ENCODE measurements at places on chromosomes 4 and X. TPM values are rescaled to one million over a fixed set of nuclear protein-coding genes. Genes with fewer than 3 reads are reported as not detected.

DNA sequence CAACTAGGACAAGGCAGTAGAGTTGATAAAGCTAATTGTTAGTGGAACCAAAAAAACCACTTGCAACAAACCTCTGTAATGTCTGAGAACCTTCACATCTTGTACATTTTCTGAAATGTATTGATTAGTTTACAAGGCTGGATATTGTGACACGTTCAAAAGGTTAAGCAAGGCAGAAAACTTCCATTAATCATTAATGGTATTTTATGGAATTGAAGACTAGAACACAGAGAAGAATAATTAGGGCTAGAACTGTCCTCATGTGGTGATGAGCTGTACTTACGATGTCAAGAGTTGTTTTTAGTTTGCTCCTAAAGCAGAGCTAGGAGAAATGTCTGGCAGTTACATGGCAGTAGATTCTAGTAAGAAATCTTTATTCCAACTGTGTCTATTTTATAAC lies 12.3 kb downstream of the GC start:
- no peaks in the 10 kb centered on the region for H3K27me3 ChIP-seq
- no peak for DNase-seq
- no peaks in the 10 kb centered on the region for H3K36me3 ChIP-seq
- no peak overlapping the region for H3K4me3 ChIP-seq
- no peak overlapping the region for H3K27ac ChIP-seq
- no peaks in the 10 kb centered on the region for H3K4me1 ChIP-seq

DNA sequence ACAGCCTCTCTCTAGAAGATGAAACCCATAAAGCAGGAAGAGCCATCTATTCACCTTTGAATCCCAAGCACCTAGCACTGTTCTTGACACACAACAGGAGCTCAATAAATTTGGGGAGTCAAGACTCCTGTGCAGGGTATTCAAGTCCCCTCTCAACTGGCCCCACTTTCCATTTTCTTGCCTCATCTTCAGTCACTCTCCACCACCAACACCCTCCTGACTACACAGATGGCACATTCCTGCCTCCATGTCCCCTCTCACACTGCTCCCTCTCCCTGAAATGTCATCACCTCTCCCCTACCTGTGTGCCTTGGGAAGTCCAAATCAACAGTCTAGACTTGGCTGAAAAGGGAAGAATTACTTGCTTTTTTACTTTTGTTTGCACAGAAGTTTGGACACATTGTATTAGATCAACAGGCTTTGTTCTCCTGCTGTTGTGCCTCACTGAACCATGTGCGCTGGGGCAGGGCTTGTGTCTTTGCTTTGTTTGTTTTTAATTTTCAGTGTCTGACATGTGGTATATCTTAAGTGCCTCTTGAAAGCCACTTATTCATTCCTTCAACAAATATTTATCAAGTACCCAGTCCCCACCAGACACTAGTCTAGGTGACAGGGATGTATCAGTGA lies 85.1 kb downstream of the APBB2 start:
- no peaks in the 10 kb centered on the region for H3K36me3 ChIP-seq
- H3K27me3 ChIP-seq, result no peaks in the 10 kb centered on the region
- peaks cover 11% of the 10 kb centered on the region for H3K4me1 ChIP-seq
- DNase-seq, result no peak
- no peak overlapping the region for H3K4me3 ChIP-seq
- H3K27ac ChIP-seq, result no peak overlapping the region

GRCh38 chr4:20925176-20925575 lies 224.9 kb downstream of the PACRGL start:
- H3K4me1 ChIP-seq, result no peaks in the 10 kb centered on the region
- DNase-seq, result no peak
- H3K4me3 ChIP-seq, result no peak overlapping the region

GRCh38 chrX:100798484-100799214 lies 21.5 kb upstream of the CSTF2 start:
- no peak for DNase-seq
- no peak overlapping the region for H3K27ac ChIP-seq
- no peak overlapping the region for H3K4me3 ChIP-seq
- H3K36me3 ChIP-seq, result no peaks in the 10 kb centered on the region

- no peaks in the 10 kb centered on the region for H3K4me1 ChIP-seq
- DNase-seq, result no peak
- no peaks in the 10 kb centered on the region for H3K27me3 ChIP-seq
- no peak overlapping the region for H3K4me3 ChIP-seq
- no peak overlapping the region for H3K27ac ChIP-seq
Measured at GRCh38 chr4:123941306-123941705, 544.7 kb downstream of the SPRY1 start.

GRCh38 chr4:185470501-185471195 lies 885 bp downstream of the CCDC110 start:
- DNase-seq, result no peak
- peaks cover 3% of the 10 kb centered on the region for H3K27me3 ChIP-seq
- H3K4me3 ChIP-seq, result peak overlapping the region; percentile 70
- no peak overlapping the region for H3K27ac ChIP-seq

- no peaks in the 10 kb centered on the region for H3K36me3 ChIP-seq
- H3K4me1 ChIP-seq, result no peaks in the 10 kb centered on the region
- H3K4me3 ChIP-seq, result no peak overlapping the region
Measured at GRCh38 chr4:146389561-146389960, 132.2 kb downstream of the SLC10A7 start.

DNA sequence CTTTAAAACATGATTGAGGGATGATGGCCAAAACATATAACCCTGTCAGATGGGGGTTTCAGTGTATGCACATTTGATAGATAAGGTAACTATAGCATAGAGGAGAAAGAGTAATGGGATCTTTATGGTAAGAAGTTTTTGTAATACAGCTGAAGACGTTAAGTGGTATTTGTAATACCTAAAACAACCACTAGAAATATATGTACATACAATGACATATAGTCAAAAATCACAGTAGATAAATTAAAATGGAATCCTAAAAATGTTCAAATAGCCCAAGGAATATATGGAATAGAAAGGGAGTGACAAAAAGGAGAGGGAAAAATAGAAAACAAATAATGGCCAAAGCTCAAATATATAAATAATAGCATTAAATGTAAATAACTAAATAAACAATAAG lies 371.3 kb upstream of the FSTL5 start:
- H3K4me3 ChIP-seq, result no peak overlapping the region
- DNase-seq, result no peak
- H3K27me3 ChIP-seq, result no peaks in the 10 kb centered on the region
- no peaks in the 10 kb centered on the region for H3K4me1 ChIP-seq

DNA sequence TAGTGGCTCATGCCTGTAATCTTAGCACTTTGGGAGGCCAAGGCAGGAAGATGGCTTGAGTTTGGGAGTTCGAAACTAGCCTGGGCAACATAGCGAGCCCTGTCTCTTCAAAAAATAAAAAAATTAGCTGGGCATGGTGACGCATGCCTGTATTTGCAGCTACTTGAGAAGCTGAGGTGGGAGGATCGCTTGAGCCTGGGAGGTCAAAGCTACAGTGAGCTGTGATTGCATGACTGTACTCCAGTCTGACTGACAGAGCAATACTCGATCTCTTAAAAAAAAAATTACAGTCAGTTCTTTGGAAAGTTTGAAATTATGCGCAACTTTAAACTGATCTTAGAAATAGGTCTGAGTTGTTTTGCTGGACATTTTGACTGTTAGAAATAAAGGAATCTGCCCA lies 55.8 kb downstream of the DOCK11 start:
- H3K27me3 ChIP-seq, result no peaks in the 10 kb centered on the region
- no peak for DNase-seq
- no peak overlapping the region for H3K27ac ChIP-seq
- H3K4me1 ChIP-seq, result no peaks in the 10 kb centered on the region

- H3K27ac ChIP-seq, result no peak overlapping the region
- H3K27me3 ChIP-seq, result no peaks in the 10 kb centered on the region
- H3K4me1 ChIP-seq, result no peaks in the 10 kb centered on the region
Measured at GRCh38 chr4:25861951-25862410, 807 bp downstream of the SEL1L3 start.

DNA sequence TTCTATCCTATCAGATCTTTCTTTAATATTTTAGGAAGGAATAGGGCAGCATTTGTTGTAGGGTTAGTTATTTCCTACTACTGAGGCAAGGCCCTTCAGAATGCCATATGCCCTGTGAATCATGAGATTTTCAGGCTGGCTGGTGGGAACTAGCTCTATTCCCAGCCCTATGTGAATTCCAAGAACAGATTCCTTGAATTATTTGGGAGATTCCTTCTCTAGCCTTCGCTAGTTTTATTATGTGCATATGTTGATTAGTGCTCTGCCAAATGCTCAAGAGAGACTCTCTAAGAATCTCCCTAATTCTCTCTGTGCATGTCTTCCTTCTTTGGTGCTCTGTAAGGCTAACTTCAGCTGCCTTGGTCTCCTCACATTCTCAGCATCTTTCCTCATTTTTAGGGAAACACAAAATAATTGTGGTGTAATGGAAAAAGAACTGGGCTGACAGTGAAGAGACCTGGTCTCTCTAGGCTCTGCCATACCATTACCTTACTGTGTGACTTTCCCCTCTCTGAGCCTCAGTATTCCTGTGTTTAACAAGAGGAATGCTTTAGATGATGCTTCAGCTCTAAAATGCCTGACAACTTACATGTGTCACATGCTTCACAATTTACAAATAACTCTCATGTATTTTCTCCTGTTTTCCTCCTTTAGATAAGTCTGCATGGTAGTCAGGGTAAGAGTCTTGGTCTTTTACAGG lies 79.7 kb downstream of the VMA21 start:
- H3K27me3 ChIP-seq, result no peaks in the 10 kb centered on the region
- H3K4me3 ChIP-seq, result no peak overlapping the region
- no peaks in the 10 kb centered on the region for H3K4me1 ChIP-seq
- no peak overlapping the region for H3K27ac ChIP-seq
- H3K36me3 ChIP-seq, result no peaks in the 10 kb centered on the region
- no peak for DNase-seq

GRCh38 chr4:68271851-68272357 lies 26.4 kb upstream of the TMPRSS11B start:
- DNase-seq, result peak; percentile 56
- H3K27me3 ChIP-seq, result no peaks in the 10 kb centered on the region
- H3K4me3 ChIP-seq, result peak overlapping the region; percentile 26
- H3K27ac ChIP-seq, result no peak overlapping the region
- no peaks in the 10 kb centered on the region for H3K36me3 ChIP-seq

DNA sequence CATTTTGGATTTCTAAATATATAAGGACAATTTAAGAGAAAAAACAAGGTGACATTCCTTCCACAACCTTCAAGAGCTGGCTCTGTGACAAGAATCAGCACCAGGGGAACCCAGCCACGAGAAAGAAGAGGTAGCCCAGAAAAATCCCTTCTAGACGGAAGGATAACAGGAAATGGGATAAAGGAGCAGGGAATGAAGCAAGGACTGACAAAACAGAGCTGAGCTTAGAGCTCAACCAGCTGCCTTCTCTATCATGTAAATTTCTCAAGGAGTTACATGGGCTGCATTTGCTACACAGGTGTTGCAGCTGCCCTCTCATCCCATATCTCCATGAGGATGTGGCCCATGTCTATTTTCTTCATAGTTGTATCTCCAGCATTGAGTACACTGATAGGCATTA lies 154.2 kb upstream of the PRDX4 start:
- H3K36me3 ChIP-seq, result no peaks in the 10 kb centered on the region
- H3K4me3 ChIP-seq, result no peak overlapping the region
- no peak overlapping the region for H3K27ac ChIP-seq
- H3K27me3 ChIP-seq, result no peaks in the 10 kb centered on the region

DNA sequence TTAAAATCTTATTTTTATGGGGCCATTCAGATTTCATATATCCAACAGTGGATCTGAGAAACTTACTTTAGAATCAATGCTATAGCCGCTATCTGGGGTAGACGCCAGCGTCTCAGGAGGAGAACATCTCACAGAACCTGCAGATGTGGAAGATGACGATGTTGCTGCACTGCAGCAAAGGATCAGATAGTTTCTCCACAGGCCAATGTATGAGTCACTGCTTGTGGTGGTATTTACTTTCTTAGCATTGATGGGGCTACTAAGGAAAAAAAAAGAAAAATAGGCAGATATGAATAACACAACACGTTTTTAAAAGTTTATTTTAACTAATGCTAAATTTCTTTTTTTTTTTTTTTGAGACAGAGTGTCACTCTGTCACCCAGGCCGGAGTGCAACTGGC lies 85.9 kb downstream of the ZAR1 start:
- H3K27me3 ChIP-seq, result no peaks in the 10 kb centered on the region
- peaks cover 23% of the 10 kb centered on the region for H3K36me3 ChIP-seq
- DNase-seq, result no peak

GRCh38 chrX:120023259-120023658 lies 54.2 kb downstream of the RHOXF2B start:
- no peaks in the 10 kb centered on the region for H3K36me3 ChIP-seq
- H3K27me3 ChIP-seq, result peaks cover 3% of the 10 kb centered on the region
- DNase-seq, result no peak
- H3K4me3 ChIP-seq, result no peak overlapping the region

DNA sequence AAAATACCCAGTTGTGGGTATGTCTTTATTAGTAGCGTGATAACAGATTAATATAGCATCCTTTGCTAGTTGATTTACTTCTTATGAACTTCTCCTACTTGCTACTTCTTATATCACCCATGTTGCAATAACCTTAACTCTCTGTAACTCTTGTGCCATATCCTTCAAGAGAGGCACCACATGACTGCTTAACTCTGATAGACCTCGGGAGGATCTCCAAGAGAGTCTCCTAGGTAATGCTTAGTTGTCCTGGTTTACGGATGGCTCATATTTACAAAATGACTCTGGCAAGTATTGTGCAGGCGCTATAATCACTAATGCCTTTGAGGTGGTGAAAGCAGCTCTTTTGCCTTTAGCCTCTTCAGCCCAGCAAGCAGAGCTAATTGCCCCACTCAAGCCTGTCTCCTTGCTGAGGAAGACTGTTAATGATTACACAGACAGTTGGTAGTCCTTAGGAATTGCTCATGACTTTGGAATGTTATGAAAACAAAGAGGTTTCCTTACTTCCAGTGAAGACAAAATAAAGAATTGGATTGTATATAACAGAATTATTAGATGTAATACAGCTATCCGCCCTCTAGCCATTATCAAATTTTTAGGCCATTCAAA lies 1305.8 kb downstream of the PCDH7 start:
- no peak for DNase-seq
- H3K4me1 ChIP-seq, result no peaks in the 10 kb centered on the region
- H3K36me3 ChIP-seq, result no peaks in the 10 kb centered on the region
- H3K27me3 ChIP-seq, result no peaks in the 10 kb centered on the region
- no peak overlapping the region for H3K27ac ChIP-seq
- no peak overlapping the region for H3K4me3 ChIP-seq

- no peaks in the 10 kb centered on the region for H3K27me3 ChIP-seq
- no peaks in the 10 kb centered on the region for H3K4me1 ChIP-seq
- H3K27ac ChIP-seq, result no peak overlapping the region
Measured at GRCh38 chr4:36392024-36392423, 110.6 kb downstream of the DTHD1 start.

DNA sequence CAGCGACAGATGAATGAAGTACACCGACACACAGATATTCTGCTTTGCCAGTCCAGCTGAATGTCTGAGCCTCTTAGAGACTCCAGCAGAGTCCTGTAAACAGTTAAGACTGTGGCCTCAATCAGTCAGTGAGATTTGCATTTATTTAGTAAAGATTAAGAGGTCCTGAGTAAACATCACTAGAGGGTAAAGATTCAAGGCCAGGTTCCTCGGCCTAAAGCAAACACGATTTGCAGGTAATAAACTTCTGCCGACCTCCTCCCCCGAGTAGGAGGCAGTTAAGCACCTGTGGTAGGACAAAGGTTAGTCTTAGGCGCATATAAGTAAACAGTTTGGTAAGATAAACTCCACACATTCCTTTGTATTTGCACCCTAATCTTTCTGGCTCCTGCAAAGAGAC lies 99.6 kb downstream of the CFAP47 start:
- no peaks in the 10 kb centered on the region for H3K4me1 ChIP-seq
- no peak overlapping the region for H3K4me3 ChIP-seq
- H3K27ac ChIP-seq, result no peak overlapping the region
- no peaks in the 10 kb centered on the region for H3K36me3 ChIP-seq
- H3K27me3 ChIP-seq, result no peaks in the 10 kb centered on the region

The NRK gene
- 0.03 TPM for total RNA-seq

The GPRASP2 gene
- 7.4 TPM for total RNA-seq

The POU3F4 gene
- total RNA-seq, result not detected

The CT55 gene
- not detected for total RNA-seq

The SLC4A4 gene
- 0.26 TPM for total RNA-seq

The SNCA gene
- 6.0 TPM for total RNA-seq

The CORIN gene
- not detected for total RNA-seq

The TRMT2B gene
- 39.7 TPM for total RNA-seq

All from Panc1 (cell line).